Activated CD4-positive, alpha-beta T cell treated with anti-CD3 and anti-CD28 coated beads, Interleukin-10, Interleukin-2, amounts not matched to agents 100 ng/mL and 50 ng/mL, durations not matched to agents 16 hours and 8 hours (primary cell): ENCODE measurements at places on chromosomes 12 and 14.

- no peak for DNase-seq
Observed at GRCh38 chr14:104003616-104004015, 61.3 kb upstream of the RD3L start.

DNA sequence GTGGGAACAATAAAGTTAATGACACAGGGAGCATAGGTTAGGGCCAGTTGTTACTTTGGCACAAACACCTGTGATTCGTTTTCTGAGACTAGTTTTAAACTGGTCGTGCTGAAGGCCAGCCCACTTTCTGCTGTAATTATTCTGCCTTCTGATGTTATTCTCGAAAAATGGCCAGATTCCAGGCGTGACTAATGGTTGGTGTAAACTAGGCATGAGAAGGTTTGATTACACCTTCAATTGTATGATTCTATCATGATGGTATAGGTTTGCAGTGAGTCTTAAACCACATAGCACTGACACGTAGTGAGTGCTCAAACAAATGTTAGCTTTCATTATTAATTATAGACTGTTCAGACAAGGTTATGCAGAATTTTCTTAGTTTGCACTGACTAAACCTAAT, 39.0 kb downstream of the CKB start:
- no peak for DNase-seq

GRCh38 chr12:104722601-104723534, 235.2 kb downstream of the SLC41A2 start:
- no peak for DNase-seq

DNA sequence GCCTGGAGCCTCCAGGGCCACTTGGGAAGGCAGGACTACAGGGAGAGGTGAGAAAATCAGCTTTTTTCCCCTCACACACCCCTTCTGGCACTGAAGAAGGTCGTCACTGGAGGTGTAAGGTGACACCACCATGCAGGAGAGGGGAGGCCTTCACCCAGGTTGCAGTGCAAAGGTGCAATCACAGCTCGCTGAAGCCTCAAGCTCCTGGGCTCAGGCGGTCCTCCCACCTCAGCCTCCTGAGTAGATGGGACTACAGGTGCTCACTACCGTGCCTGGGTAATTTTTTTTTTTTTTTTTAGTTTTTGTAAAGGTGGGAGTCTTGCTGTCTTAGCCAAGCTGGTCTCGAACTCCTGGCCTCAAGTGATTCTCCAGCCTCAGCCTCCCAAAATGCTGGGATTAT, 93.6 kb downstream of the TNFAIP2 start:
- DNase-seq, result no peak

DNA sequence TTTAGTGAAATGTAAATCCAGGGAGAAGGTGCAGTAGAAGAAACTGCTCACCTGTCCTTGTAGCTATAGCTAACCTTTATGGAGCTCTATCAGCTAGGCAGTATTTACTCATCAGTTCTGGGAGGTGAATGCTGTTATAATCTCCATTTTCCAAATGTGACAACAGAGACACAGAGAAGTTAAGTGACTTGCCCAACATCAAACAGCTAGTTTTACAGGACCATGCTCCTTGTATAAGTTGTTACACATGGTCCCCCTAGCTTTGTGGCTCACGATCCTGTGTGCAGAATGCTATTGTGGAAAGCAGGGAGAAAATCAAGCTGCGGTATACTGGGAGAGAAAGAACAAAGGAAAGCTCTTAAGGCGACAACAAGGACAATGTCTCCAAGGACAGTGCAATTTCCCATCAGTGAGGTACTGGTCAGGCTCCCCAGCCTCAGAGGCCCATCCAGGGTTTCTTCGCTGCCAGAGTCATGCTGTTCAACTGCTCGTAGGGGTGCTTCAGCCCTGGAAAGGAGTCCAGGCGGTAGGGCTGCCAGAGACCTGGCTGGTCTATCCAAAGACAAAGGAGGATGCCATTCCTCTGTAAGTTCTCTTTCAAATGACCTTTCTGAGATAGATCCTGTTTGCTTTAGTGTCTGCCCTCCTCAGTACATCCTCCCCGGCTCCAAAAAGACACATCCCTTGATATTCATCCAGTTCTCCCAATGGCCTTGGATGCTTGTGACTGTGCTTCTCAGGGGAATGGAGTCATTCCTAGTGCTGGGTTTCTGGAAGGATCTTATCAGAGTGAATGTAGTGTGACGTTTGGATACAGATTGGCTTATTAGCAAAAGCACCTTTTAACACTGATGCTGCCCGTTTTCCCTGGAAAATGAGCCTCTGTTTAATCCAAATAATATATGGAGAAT, 95.5 kb downstream of the ARF6 start:
- no peak for DNase-seq

DNA sequence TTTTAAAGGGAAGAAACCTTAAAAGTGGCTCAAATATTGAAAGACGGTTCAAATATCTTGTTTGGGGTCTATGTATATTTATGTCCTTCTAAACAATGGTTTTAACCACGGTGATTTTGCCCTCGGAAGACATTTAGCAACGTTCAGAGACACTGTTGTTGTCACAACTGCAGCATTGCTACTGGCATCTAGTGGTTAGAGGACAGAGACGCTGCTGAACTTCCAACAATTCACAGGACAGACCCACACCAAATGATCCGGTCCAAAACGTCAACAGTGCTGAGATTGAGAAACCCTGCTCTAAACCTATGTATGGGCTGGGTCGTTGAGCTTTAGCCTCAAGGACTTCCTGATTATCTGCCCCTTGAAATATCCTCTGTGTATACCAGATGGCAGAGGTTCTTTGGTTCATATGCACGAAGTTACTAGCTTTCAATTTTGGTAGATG, 1.7 kb downstream of the ANGEL1 start:
- peak; percentile 45 for DNase-seq

DNA sequence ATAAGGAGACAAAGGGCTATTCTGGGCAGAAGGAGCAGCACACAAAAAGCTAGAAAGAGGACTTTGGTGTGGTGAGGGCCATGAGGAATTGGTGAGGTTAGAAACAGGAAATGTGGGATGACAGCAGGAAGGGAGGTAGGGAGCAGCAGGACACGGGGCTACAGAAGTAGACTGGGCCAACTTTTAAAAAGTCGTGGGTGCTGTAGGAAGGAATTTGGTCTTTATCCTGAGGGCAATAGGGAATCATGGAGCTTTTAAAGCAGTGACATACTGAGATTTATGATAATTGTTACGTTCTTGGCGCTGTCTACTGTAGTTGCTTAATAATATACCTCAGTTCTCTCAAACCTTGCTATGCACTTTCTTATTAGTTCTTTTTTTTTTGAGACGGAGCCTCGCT, 8.2 kb upstream of the CHURC1 start:
- DNase-seq, result no peak

DNA sequence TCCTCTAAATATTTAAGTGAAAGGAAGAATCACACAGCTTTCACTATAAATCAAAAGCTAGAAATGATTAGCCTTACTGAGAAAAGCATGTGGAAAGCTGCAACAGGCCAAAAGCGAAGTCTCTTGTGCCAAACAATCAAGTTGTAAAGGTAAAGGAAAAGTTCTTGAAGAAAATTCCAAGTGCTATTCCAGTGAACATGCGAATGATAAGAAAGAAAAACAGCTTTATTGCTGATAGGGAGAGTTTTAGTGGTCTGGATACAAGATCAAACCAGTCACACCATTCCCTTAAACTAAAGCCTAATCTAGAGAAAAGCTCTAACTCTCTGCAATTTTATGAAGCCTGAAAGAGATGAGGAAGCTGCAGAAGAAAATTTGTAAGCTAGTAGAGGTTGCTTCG, 190.9 kb downstream of the BTG1 start:
- DNase-seq, result no peak

DNA sequence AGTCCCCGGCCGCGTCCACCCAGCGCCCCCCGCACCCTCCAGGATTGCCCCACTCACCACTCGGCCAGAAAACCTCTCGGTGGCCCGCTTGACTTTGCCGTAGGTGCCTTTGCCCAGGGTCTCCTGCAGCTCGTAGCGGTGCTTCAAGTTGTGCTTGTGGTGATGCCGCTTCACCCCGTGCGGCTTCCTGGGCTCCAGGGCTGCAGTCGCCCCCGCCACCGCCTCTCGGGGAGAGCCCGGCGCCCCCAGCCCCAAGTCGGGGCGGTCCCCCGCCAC, 459 bp downstream of the NUAK1 start:
- no peak for DNase-seq

GRCh38 chr12:8953773-8954402, 4.4 kb upstream of the M6PR start:
- DNase-seq, result peak; percentile 21

GRCh38 chr14:30564868-30565248, 5.9 kb downstream of the G2E3 start:
- no peak for DNase-seq

- DNase-seq, result no peak
Observed at GRCh38 chr12:14187002-14187401, 178.5 kb upstream of the ATF7IP start.

DNA sequence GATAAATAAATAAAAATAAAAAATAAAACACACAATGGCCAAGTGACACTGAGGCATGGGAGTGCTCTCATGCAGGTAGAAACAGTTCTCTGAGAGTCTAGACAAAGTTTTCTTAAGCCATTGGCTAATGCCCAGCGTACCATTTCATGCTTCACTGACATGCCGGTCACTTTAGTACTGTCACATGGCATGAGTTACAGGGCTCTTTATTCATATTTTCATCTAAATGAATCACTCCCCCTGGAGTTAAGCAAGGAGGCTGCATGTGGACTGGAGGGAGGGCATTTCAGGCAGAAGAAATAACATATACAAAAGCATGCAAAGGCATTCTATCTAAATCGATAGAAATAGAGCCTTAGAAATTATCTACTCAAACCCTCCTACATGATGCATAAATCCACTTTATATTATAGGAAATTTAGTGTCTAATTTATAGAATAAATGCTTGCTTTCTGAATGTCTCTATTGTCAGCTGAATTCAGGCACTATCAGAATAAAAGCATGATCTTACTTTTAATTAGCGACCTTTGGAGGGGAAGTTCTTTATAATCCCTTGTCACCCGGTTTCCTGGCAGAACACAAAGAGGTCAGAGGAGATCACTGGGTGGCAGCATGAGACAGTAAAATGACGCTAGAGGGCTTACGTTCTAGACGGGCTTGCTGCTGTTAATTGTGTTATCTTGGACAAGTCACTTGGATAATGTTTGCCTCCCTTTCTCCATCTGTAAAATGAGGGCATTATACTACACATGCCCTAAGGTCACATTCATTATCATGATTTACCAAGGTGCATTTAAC, 17.5 kb downstream of the DYRK4 start:
- DNase-seq, result peak; percentile 14
